Left ventricle myocardium inferior (tissue), 1 donor: ENCODE measurements at places on chromosomes 5 and 9. TPM values are rescaled to one million over a fixed set of nuclear protein-coding genes. Genes with fewer than 3 reads are reported as not detected.

DNA sequence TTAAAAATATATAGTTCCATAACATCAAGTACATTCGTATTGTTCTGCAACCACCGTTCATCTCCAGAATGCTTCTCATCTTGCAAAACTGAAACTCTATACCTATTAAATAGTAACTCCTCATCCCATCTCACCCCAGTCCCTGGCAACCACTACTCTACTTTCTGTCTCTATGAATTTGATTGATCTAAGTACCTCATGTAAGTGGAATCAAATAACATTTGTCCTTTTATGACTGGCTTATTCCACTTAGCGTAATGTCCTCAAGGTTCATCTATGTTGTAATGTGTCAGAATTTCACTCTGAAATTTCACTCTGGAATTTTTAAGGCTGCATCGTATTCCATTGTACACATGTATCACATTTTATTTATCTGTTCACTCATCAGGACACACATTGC is 132.1 kb upstream of the RUSC2 start:
- H3K4me3 ChIP-seq: no peak overlapping the region
- no peak overlapping the region for H3K27ac ChIP-seq
- no peaks in the 10 kb centered on the region for H3K27me3 ChIP-seq

- peak overlapping the region; percentile 57 for H3K4me3 ChIP-seq
- H3K4me1 ChIP-seq: peaks cover 48% of the 10 kb centered on the region
- H3K36me3 ChIP-seq: no peaks in the 10 kb centered on the region
- peaks cover 100% of the 10 kb centered on the region for H3K27me3 ChIP-seq
- peak overlapping the region; percentile 80 for H3K27ac ChIP-seq
- DNase-seq: no peak
These were observed 95.8 kb upstream of the LMX1B start for GRCh38 chr9:126517833-126518356.

GRCh38 chr5:72503888-72504491 is 3.2 kb downstream of the ZNF366 start:
- no peaks in the 10 kb centered on the region for H3K36me3 ChIP-seq
- peak overlapping the region; percentile 61 for H3K4me3 ChIP-seq
- peak overlapping the region; percentile 87 for H3K27ac ChIP-seq
- no peak for DNase-seq
- peaks cover 60% of the 10 kb centered on the region for H3K4me1 ChIP-seq

GRCh38 chr5:32058101-32058500 is 116.0 kb downstream of the GOLPH3 start:
- no peak overlapping the region for H3K27ac ChIP-seq
- H3K36me3 ChIP-seq: peaks cover 66% of the 10 kb centered on the region
- H3K4me3 ChIP-seq: no peak overlapping the region
- H3K27me3 ChIP-seq: no peaks in the 10 kb centered on the region
- peaks cover 26% of the 10 kb centered on the region for H3K4me1 ChIP-seq

Gene CARD19
- total RNA-seq: 35.8 TPM
